ENCODE measurements at places on chromosomes 13 and 19.

DNA sequence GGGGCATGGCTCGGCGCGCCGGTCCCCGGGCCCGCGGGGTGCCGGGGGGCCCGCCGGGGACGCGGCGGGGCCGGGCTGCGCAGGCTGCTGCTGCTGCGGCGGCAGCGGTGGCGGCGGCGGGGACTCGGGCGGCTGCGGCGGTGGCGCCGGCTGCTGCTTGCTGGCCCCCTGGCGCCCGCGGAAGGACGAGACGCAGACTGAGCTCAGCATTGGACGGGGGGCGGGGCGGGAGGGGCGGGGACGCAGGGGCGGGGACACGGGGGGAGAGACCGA lies 368 bp downstream of the KCNC3 start:
- DNase-seq, result no peak

DNA sequence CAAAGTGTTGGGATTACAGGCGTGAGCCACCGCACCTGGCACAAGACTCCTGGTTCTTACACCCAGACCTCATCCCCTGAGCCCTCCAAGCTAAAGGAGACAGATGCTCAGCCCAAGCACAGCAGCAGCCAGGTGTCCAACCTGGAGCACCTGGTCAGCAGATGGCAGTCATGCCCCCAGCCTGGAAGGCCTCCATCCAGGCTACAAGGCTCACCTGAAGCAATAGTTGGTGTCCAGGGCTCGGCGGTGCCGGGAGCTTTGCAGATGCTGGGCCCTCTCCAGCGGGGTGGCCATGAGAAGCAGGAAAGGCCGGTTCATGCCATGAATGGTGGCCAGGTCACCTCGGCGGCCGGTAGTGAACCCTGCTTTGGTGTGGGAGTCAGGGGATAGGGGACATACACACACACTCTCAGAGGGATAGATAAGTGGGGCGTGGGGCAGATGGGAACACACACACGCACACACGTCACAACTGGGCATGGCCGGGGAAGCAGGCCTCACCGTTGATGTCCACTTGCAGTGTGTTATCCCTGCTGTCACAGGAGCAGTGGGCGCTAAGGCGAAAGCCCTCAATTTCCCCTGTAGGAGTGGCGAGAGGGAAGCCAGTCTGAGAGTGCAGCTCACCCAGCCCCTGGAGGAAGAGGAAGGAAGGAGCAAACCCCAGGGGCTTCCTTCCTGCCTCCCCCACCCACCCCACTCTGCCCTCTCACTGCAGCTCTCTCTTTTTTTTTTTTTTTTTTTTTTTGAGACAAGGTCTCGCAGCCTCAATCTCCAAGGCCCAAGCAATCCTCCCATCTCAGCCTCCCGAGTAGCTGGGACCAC lies 11.8 kb downstream of the TGFB1 start:
- no peak for DNase-seq

DNA sequence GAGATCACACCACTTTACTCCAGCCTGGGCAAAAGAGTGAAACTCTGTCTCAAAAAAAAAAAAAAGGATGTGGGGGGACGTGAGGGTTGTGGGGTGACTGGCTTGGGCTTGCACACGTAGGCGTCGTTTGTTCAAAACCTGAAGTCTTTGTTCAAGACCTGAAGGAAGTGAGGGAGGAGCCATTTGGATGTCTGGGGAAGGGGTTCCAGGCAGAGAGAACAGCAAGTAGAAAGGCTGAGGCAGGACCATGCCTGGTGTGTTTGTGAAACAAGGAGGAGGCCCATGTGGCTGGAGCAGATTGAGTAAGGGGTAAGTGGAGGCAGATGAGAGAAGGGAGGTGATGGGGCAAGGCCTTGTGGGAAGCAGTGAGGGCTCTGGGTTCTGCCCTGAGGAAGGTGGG lies 27.8 kb downstream of the PIN1 start:
- no peak for DNase-seq

DNA sequence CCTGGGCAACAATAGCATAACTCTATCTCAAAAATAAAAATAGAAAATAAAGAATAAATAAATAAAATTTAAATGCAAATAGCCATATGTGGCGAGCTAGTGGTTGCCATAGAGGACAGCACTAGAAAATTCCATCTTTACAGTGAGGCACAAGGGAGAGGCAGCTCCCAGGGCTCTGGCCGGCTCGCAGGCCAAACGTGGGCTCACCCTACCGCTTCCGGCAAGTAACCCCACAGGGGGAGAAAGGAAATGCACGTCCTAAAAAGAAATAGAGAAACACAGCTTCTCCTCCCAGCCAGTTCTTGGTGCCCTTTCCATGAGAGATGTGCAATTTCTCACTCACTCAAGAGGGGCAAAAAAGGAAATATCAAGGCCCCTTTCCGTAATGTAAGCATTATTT lies 12.4 kb upstream of the GRWD1 start:
- no peak for DNase-seq

DNA sequence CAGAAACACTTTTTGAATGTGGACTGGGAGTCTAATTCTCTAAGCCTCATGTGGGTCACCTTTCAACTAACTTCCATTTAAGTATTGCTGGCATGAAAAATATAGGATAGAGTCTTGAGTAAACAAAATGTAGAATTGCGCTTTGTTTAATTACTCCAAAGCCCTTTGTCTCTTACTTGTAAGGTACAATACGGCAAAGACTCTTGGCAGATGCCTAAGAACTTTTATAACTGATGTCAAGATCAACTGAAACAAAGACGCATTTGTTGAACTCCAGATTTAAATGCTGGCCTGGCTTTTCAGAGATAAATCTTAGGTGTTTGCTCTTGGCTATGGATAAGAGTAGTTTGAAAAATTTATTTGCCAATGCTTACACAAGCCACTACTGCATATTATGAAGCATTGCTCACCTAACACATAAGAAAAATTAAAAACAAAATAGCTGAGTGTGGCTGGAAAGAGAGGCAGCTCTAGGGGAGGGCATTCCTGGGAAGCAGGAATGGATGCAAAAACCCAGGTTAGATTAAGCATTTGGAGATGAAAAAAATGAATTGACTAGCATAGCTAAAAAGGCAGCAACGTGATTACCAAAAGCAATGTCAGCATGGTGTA lies 107.3 kb upstream of the STARD13 start:
- DNase-seq, result no peak

- DNase-seq, result no peak
Observed at GRCh38 chr19:2266183-2266993, 10.2 kb upstream of the JSRP1 start.

DNA sequence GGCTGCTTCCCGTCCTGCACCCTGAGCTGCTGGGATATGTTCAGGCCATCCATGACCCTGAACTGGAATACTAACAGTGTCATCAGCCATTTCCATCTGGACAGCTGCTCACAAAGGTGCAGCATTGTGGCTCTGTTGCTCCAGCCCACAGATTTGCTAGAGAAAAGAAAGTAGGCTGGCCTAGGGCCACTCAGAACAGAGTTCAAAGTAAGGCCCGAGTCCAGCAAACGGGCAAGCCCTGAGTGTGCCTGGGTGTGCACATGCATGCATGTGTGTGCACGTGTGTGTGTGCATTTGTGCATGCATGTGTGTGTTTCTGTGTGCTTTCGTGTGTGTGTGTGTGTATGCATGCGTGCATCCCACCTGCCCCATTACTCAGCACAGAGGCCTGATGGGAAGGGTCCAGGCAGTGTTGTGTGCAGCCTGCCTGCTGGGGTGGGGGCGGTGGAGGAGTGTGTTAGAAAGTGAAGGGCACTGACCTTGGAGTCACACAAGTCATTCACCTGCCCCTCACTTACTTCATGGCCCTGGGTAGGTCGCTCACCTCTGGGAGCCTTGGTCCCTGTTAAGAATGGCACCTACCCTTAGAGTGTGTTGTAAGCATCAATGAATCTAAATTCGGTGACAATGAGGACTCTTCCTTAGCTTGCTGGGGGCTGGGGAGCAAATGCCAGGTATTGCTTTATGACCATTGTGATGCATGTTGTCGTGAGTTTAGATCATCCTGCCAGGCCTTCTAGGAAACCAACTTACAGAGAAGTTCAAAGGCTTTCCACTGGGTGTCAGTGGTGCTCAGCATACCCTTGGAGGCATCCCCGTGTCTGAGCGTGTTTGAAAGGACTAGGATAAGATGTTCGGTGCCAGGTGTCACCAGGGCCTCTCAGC lies 53.2 kb downstream of the GPR12 start:
- DNase-seq, result peak; percentile 6

DNA sequence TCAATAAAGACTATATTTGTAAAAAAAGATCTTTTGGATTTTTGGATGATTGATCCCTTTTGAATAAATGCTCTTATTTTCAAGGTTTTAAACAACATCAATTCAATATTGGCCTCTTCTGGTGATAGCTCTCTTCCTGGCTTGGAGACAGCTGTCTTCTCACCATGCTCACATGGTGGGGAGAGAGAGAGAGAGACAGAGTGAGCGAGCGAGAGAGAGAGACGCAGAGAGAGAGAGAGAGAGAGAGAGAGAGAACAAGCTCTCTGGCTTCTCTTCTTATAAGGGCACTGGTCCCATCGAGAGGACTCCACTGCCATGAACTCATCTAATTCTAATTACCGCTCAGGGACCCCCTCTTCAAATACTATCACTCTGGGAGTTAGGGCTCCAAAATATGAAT lies 32.1 kb upstream of the FARP1 start:
- DNase-seq, result no peak

DNA sequence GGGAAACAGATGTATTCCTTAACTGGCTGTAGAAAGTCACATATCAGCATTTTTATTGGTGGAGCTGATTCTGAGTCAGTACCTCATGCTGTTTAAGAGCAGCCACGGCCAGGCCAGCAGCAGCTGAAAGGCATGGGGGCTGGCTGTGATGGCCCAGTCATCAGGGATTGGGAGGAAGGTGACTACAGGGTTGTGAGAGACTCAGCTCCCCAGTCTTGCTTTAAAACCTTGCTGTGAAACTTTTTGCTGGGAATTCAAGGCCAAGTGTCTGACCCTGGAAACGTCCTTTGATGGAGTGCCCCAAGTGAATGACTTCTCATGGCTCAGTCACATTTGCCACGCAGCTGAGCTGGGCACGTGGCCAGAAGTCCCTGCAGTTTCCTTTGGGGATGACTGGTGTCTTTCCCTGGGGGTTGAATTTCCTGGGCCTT lies 39.1 kb upstream of the RNF113B start:
- DNase-seq, result no peak

GRCh38 chr19:58519087-58519354 lies 589 bp downstream of the ZBTB45 start:
- peak; percentile 53 for DNase-seq

GRCh38 chr13:48000559-48001113 lies 437 bp downstream of the SUCLA2 start:
- DNase-seq, result no peak

DNA sequence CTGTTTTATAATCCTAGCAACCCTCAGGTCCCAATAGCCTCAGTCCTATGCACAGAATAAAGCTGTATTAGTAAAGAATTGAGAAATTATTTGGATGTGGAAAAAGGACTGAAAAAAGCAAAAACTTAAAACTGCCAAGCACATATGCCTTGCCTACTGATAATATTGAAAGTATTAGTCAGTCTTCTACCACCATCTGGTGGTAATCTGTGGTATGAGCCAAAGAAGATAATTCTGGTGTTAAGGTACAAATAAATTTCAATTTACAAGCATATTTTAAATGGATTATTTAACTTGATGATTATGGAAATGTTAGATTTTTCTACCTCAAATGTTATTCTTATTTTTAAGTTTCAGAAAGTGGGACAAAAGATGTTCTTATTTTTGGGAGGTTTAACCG lies 460.3 kb upstream of the KLHL1 start:
- DNase-seq, result no peak

DNA sequence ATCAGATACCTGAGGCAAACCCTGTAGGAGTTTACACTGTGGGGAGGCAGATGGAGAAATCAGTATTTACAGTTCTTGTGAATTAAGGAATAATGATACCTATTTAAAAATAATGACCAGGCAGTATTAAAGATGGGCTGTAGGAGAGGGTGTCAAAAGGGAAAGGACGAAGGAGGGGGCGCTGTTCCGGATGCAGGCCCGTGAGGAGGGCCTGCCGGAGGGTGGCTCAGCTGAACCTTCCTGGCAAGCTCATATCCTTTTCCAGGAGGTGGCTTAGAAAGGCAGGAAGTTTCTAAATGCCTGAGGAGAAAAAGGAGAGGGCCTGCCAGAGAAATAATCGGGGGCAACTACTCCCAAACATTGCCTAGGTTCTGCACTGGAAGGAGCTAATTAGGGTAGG lies 46.6 kb downstream of the MBNL2 start:
- no peak for DNase-seq

- no peak for DNase-seq
Observed at GRCh38 chr13:43153436-43154090, 130.2 kb downstream of the DNAJC15 start.

GRCh38 chr13:87827479-87827878 lies 156.3 kb downstream of the SLITRK5 start:
- no peak for DNase-seq

- DNase-seq, result peak; percentile 47
Observed at GRCh38 chr19:19997656-19998268, 41.5 kb downstream of the ZNF682 start.

- DNase-seq, result no peak
Observed at GRCh38 chr13:98157188-98157587, 14.3 kb downstream of the FARP1 start.

DNA sequence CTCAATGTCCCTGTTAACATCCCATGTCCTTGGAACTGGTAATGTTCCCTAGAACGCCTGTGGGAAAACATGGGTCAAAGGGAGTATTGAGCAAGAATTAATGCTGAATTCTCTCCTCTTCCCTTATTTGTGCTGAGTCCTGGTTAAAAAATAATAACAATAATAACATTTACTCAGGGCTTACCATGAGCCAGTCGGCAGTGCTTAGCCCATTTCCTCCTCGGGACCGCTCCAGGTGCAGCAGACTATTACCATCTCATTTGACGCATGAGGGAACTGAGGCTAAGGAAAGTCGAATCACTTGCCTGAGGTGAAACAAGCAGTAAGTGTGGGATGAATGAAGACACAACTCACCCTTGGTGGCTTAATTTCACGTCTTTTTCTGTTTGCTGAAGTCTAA lies 33.6 kb upstream of the SLC15A1 start:
- DNase-seq, result no peak

- DNase-seq, result peak; percentile 95
Observed at GRCh38 chr19:12791345-12792050, at the start of gene JUNB. TSS of gene JUNB (plus strand) at chr19:12791486. CDS start at chr19:12791772, 286 bp downstream.

GRCh38 chr13:79295906-79296706 lies 109.9 kb downstream of the RBM26 start:
- DNase-seq, result no peak

- DNase-seq, result no peak
Observed at GRCh38 chr13:99980824-99981734, 505 bp upstream of the ZIC2 start.

DNA sequence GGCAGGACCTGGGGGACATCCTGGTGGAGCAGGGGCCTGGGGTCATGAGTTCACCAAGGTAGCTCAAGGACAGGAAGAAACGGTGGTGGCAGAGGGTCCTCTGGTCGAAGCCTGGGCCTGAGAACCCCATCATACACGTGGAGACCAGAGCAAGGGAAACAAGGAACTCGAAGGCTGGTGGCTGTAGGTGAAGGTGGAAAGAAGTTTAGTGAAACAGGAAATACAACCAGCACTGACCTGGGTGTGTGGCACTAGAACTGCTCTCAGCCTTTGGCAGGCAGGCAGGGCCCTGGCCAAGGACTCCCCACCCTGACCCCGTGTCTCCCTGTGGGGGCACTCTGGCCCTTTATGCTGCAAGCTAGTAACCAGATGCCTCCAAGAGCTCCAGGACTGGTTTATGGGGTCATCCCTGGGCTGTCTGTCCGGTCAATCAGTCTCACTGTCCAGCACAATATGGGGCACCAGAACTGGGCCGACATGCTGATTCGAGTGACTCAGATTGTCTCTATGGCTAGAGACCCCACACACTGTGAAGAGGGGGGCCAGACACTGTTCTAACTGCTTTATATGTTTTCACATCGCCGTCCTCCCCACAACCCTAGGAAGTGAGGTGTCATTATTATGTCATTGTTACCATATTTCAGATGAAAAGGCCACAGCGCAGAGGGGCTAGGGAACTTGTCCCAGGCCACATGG lies 3.8 kb downstream of the COX6B2 start:
- no peak for DNase-seq
